ENCODE measurements at places on chromosomes 2 and 18.

- DNase-seq, result no peak
These were observed 1906.0 kb upstream of the PIK3C3 start for GRCh38 chr18:40048886-40049650.

DNA sequence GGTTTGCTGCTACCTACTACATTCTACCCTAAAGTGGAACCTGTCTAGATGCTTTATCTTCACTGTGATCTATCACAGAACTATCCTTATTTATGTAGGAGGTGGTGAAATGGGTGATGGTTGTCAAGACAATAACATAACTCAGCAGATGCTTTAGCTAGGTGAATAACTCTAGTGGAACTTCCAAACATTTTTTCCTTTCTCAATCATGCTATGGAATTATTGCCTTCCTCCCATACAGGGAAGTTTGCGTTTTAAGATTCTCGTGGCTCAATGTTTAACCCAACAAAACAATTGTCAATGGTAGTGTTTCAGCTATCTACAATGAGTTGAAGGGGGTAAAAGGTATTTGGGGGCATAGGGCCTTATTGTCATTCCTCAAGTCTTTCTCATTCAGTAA lies 82.6 kb upstream of the GLI2 start:
- no peak for DNase-seq

GRCh38 chr2:200081236-200081635 lies 125.9 kb downstream of the MAIP1 start:
- DNase-seq, result no peak

GRCh38 chr2:5756272-5756671 lies 64.1 kb downstream of the SOX11 start:
- no peak for DNase-seq

DNA sequence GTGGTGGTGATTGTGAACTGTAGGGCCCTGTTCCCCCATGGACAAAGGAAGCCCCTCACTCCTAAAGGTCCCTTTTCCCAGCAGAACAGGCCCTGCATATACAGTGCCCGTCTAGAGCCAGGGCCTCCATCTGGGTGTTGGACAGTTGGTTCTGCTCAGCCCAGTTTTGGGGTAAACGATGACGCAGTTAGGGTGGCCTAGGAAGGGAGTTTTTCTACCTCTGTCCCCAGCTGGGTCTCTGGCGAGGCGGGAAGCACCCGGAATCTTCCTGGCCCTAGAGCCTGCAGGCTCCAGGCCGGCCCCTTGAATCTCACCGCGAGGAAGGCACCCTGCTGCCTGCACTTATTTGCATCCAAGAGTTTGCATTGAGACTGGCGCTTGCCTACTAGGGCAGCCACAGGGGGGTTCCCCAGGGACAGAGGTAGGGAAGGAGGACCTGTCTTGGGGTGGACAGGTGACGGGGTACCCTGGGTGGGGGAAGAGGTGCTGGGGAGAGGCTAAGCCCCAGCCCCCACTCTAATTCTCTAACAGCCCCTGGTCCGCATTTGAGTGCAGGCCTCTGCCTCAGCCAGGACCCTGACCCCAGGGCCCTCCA lies 529 bp upstream of the MTA3 start:
- no peak for DNase-seq

DNA sequence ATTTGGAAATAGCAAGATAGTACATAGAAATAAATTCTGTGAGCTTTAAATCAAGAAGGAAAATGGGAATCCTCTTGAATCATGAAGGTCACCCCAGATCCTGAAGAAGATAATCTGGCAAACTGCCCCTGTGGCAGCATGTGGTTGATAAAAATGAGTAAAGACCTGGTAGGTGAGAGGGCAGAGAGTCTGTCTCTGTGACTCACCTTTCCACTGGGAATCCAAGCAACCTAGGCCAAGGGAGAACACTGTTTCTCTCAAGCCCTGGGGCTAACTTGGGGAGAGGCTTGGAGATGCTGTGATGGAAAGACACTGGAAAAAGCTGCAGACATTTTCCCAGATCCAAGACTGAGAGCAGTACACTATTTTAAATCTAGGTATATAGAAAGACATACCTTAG lies 185.8 kb upstream of the CNTNAP5 start:
- DNase-seq, result no peak

GRCh38 chr2:24658531-24659202 lies 134.5 kb downstream of the PTRHD1 start:
- no peak for DNase-seq

- DNase-seq, result no peak
These were observed 703.2 kb upstream of the FSHR start for GRCh38 chr2:49857371-49858112.

DNA sequence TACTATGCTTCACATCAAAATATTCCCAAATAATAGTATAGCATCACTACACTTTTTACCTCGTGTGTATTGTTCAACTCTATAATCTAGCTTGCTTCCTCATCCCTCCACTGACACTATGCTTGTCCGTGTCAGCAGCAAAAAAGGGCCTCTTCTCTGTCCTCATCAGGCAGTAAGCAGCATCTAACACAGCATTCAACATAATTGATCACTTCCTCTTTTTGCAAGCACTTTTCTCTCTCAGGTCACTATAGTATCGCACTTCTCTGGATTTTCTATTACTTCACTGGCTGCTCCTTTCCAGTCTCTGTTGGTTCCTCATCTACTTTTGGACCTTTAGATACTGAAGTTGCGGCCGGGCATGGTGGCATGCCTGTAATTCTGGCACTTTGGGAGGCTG lies 64.9 kb upstream of the ZSWIM2 start:
- DNase-seq, result no peak

GRCh38 chr18:79787865-79788733 lies 9.6 kb upstream of the KCNG2 start:
- no peak for DNase-seq

All from activated T-helper 1 cell treated with anti-CD3 and anti-CD28 coated beads, Interleukin-2, amount 50 U/mL, for 16 hours (primary cell).